Right lung (tissue), 10 donors: ENCODE measurements at places on chromosomes 16 and 17. TPM values are rescaled to one million over a fixed set of nuclear protein-coding genes. Genes with fewer than 3 reads are reported as not detected.

CHD9NB gene
- polyA plus RNA-seq, result 8.5 TPM

KRTAP9-8 gene
- not detected for polyA plus RNA-seq

WRAP53 gene
- polyA plus RNA-seq, result 13.8 TPM

P2RX1 gene
- 2.0 TPM for polyA plus RNA-seq

CLEC10A gene
- polyA plus RNA-seq, result 4.8 TPM

PRDM7 gene
- 0.14 TPM for polyA plus RNA-seq

KRTAP4-4 gene
- not detected for polyA plus RNA-seq
